Fibroblast of skin of left biceps (primary cell): ENCODE measurements at places on chromosomes 3 and 15.

DNA sequence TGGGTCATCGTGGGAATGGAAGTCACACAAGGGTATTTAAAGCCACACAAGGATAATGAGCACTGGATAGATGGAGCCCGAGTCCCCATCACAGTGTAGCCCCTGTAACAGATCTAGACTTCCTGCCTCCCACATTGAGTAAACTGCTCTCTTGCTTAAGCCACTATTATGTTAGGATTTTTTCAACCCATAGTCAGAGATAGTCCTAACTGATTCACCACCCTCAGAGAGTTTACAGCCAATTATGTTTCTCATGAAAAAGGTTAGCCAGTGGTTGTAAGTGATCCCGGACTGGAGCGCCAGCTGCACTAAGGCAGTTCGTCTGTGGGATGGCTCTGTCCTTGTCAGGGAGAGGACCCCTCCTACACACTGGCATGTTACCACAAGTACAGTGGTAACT, 77.0 kb downstream of the KLF13 start:
- DNase-seq, result no peak

GRCh38 chr15:65305776-65306175, 1.3 kb downstream of the RNU5B-1 start:
- no peak for DNase-seq

GRCh38 chr3:64530434-64531049, 157.3 kb downstream of the ADAMTS9 start:
- DNase-seq, result no peak

- no peak for DNase-seq
Observed at GRCh38 chr3:15812183-15812582, 14.4 kb upstream of the ANKRD28 start.

DNA sequence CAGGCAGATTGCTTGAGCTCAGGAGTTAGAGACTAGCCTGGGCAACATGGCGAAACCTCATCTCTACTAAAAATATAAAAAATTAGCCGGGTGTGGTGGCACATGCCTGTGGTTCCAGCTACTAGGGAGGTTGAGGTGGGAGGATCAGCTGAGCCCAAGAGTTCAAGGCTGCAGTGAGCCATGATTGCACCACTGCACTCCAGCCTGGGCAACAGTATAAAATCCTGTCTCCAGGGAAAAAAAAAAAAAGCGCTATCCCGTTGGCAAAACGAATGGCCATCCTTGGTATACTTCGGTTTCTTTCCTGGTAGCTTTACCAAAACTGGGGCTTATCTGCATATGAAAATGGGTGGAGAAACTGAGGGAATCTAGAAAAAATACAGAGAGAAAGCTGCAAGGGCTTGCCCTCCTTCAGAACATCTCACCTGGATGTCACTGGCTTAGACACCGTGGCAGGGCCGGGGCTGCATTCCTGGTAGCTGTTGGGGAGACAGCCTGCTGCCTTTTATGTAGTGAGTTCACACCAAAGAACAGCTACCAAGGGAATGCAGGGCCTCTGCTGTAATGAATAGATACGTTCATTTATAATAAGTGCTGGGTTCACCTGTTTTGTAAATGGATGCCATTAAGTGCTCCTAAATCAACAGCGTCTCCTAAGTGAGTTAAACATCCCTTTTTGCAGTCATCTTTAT, 96.0 kb downstream of the IQSEC1 start:
- DNase-seq, result no peak

- peak; percentile 10 for DNase-seq
Observed at GRCh38 chr15:47439146-47440111, 277.9 kb upstream of the SEMA6D start.

DNA sequence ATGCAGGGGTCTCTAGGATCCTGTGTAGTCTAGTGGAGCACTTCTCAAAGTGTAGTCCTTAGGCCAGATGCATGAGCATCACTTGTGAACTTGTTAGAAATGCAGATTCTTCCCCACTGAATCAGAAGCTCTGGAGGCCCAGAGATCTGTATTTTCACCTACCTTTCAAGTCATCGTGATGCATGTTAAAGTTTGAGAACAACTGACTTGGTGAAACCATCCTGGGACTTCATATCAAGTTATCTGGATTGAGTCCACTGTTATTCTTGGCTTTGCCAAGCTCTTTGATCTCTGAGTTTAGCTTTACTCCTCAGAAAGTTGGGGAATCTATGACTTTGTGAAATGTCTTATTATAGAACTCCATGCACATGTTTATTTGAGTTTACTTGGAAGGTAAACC, 78.5 kb downstream of the ARNT2 start:
- DNase-seq, result no peak

DNA sequence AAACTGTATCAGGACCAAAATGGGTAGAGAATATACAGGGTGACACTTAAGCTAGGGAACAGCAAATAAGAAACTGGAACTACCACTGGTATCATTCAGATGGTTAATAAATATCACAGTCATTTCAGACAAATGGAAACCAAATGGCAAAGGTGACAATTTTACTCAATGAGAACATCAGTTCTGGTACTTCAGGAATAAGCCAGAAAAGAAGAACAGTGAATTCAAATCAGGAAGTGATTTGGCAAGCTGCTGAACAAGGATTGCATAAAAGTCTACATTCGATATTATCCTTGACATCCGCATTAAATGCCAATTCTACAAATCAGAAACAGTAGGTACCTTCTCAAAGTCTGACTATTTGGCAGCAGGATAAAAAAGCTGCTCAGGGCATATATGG, 23.5 kb upstream of the STIMATE start:
- DNase-seq, result no peak

DNA sequence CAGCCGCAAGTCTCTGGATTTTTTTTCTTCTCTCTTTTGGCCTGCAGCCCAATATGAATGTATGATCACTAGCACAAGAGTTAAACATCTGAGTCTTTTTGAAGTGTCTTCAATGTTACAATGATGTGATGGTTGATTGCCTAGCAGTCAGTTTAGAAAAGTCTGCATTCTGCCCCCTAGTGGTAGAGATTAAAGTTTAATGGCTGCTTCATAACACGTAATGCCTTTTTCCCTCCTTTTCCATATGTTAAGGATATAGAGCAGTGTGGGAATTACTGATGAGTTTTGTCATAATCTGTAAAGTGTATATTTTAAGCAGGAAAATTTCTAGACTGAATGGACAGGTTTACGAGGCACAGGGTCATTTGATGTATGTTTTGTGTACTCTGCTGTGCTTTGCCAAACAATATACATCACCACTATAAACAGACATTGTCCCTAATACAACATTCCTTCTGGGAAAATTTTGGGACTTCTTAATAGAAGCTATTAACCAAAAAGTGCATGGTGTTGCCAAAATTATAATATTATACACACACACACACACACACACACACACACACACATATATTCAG, 1038.5 kb upstream of the NR2F2 start:
- DNase-seq, result no peak

DNA sequence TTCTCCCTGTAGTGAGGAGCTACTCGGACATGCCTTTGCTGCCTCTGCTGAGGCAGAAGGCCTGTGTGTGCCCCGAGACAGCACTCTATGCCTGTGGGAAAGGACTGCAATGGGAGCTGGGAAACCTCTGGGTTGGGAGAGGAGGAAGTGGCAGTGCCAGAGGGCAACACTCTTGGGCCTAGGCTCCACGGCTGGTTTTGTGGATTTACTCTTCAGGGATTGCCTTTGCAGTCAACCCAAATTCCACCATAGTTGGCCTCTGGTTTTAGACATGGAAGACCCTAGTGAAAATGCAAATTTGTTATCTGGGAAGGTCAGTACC, 46.8 kb downstream of the ITGA11 start:
- no peak for DNase-seq

DNA sequence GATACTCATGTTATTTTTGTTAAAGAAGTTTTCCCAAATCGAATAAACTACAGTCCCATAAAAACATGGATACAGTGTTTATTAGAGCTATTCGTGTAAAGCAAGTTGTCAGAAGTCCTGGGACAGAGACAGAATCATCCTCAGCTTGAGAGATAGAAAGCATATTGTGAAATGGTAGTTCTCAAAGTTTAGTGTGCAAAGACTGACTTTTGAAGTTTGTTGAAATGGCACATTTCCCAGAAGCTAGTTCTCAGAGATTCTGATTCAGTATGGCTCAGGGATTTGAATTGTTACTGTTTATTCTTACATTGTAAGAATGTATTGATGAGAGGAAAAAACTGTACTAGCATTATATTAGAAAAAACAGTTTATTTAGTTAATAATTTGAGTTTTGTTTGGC, 22.1 kb downstream of the GABRR3 start:
- peak; percentile 6 for DNase-seq

DNA sequence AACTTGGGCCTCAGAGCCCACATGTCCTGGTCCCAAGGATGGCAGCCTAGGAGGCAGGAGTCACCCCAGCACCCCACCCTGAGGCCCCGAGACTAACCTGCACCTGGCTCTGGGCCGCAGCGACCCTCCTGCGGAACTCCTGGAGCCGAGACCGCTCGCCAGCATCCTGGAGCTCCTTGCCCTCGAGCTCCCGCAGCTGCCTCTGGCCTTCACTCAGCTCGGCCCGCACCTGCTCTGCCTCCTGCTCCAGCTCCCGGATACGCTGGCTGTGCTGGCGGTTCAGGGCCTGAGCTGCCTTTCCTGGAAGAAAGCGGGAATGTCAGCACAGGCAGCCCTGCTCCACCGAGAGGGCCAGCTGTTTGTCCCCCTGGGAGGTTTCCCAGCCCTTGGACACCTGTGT, 13.2 kb downstream of the KIF7 start:
- no peak for DNase-seq

DNA sequence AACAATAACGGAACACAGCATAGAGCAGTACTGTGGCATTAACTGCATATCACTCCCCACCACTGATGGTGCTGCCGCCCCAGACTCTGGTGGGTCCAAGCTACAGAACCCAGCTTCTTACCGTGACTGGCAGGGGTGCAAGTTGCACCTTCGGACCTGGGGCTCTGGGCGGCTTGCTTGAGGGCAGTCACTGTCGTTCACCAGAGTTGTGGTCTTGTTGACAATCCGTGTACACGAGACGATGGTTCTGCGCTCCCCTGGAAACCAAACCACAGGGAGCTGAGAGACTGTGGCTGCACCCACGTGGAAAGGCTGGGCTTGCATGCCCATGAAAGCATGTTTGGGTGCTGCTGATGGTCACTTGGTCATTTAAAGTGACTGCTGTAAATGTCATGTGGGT, 293.0 kb downstream of the ADAMTS17 start:
- no peak for DNase-seq

DNA sequence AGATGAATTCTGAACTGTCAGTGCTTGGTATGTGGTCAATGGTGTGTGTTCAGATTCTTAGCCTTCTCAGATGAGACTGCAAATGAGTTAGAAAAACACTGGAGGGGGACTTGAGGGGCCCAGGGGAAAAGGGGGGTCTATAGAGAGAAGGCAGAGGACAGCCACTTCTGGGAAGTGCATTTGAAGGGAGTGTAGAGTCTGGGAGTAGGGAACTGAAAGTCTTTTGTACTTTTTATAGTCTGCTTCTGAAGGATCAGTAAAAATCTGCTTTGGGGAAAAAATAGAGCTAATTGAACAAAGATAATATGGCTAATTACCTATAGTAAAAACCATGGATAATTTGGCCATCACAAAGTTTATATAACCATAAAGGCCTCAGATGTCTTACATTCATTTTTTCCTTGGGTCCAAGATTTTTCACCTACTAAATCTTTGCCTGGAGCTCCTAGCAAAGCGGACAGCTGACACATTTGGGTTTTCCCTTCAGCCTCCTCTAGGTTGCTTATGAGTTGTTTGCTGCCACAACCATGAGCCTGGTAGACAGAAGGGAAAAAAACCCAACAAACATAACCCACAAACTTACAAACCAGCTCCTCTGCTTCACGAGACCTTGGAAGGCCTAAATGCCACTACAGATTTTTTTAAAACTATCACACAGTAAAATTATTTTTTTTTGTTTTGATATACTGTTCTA, 48.8 kb downstream of the CD86 start:
- DNase-seq, result no peak

DNA sequence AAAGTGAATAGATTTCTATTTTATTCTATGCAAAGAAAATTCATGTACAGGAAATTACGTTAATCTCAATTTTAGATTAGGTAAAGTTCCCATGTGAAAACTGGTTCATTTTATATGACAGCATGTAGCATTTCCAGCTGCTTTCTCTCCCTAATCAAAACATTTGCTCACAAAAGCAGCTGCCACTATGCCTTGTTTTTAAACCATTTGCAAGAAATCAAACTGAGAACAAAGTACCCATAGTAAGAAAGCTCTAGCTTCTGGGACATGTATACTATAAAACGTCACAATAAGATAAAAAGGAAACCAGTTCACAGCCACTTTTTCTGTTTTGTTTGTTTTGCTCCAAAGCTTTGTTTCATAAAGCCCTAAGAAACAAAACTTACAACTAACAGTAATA, 5.0 kb upstream of the CRYBG3 start:
- DNase-seq, result no peak

DNA sequence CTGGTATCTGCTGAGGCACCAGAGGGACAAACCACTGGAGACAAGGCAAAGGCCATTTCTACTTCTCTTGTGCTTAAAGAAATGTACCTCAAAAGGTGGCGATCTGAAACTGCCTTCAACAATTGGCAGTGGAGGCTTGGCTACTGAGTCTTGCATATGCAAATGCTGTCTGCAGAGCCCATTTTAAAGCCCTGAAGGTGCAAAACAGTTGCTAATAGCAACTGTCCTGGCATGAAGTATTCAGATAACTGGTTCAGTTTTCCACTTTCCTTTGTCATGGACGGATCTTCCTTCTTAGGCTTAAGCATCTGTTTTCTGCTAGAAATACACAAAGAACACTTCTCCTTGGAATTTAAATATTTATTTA, 71.4 kb upstream of the PSMD6 start:
- no peak for DNase-seq

- DNase-seq, result no peak
Observed at GRCh38 chr15:29784413-29784812, 37.9 kb downstream of the TJP1 start.

- DNase-seq, result no peak
Observed at GRCh38 chr3:32437896-32438295, 46.2 kb downstream of the CMTM7 start.

DNA sequence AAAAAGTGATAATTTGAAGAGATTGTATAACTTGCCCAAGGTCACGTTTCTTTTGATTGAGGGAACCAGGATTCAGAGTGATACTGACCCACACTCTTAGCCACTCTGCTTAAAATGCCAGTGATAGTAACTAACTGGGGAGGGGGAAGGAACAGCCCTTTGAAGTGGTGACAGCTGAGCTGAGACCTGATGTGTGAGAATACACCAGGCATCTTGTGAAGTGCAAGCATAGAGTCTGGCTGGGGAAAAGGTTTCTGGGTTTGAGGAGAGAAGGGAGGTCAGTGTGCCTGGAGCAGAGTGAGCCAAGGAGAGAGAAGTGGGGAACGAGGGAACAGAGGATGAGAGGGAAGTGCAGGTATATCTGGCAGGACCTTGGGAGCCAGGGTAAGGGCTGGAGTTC, 35.4 kb upstream of the SCAANT1 start:
- DNase-seq, result no peak

GRCh38 chr15:77738441-77739302, 106.0 kb upstream of the LINGO1 start:
- DNase-seq, result no peak

GRCh38 chr15:100082761-100083402, 258.9 kb downstream of the ADAMTS17 start:
- DNase-seq, result no peak
